ENCODE measurements at places on chromosomes 11 and 22. TPM values are rescaled to one million over a fixed set of nuclear protein-coding genes. Genes with fewer than 3 reads are reported as not detected.
A peak's percentile ranks its signal among the peaks of the same experiment; 100 is the strongest.

TEX12 gene
- not detected for total RNA-seq

SCARF2 gene
- total RNA-seq: 3.4 TPM

GRCh38 chr22:44109416-44109815 is 71.3 kb upstream of the PARVG start:
- no peak for DNase-seq

DNA sequence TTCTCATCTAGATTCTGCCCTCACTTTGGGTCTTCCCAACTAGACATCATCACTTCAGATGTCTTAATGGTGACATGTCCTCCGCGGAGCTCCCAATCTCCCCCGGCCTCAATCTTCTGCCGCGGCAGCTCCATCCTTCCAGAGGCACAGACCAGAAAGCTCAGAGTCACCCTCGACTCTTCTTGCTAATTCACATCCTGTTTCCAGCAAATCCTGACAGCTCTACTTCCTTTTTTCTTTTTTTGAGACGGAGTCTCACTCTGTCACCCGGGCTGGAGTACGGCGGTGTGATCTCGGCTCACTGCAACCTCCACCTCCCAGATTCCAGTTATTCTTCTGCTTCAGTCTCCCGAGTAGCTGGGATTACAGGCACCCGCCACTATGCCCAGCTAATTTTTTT is 54.5 kb downstream of the CACNG2 start:
- no peak for DNase-seq

DNA sequence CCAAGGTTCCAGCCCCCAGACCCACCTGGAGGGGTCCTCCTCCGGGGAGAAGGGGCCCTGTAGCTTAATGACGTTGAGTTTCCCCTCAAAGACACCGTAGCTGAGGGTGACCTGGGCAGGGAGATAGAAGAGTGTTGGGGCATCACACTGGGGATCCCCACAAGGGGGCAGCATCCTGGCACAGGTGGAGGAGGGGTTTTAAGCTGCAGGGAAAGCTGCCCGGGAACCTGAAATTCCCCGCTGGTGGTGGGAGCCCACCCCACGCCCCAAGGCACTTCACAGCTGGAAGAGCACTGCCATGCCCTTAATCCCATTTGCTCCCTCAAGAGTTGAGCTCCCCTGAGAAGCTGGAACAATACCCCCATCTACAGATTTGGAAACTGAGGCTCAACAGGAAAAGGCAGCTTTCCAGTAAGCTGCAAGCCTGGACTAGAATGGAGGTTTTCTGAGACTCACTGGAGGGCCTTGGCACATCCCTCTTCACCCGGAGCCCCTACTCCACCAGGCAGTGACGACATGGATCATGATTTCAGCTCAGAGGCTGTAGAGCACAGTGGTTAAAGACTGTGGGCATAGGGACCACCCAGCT is 13.7 kb downstream of the MFNG start:
- DNase-seq: peak; percentile 59

NRGN gene
- 1.5 TPM for total RNA-seq

IRAG1 gene
- total RNA-seq: 19.4 TPM

GRCh38 chr22:50190941-50191741 is 5.4 kb downstream of the TRABD start:
- DNase-seq: peak; percentile 78
